Osteoblast (primary cell): ENCODE measurements at places on chromosomes 11 and 22. TPM values are rescaled to one million over a fixed set of nuclear protein-coding genes. Genes with fewer than 3 reads are reported as not detected.

DNA sequence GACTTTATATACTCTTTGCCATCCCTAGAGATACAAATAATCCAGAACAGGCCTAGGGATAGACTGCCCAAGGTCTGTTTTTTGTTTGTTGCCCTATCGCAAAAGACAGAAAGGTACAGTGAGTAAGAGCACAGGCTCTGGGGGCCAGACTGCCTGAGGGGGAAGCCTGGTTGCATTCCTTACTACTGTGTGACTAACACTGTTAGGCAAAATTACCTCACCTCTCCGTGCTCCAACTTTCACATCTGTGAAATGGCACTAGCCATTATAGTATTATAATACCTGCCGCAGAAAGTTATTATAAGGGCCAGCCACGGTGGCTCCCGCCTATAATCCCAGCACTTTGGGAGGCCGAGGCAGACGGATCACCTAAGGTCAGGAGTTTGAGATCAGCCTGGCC is 14.5 kb downstream of the SLC35F2 start:
- no peaks in the 10 kb centered on the region for H3K36me3 ChIP-seq
- H3K4me1 ChIP-seq, result peaks cover 19% of the 10 kb centered on the region
- no peak overlapping the region for H3K27ac ChIP-seq
- H3K27me3 ChIP-seq, result no peaks in the 10 kb centered on the region
- DNase-seq, result no peak

DNA sequence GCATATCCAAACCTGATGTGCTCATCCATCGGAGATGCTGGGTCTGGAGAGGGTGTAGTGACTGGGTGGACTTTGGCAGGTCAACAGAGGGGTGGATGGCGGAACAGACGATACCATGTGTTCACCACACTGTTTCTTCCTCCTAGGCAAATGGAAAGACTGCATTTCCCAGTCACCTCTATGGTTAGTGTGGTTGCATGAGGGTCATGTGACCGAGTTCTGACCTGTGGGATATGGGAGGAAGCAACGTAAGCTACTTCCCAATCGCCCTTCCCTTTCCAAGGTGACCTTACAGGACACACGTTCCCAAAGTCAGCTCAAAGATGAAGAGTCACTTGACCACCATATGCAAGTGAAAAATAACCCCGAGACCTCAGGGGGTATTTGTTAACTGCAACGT is 27.7 kb downstream of the TSPAN32 start:
- no peaks in the 10 kb centered on the region for H3K27me3 ChIP-seq
- H3K4me3 ChIP-seq, result no peak overlapping the region
- no peak for DNase-seq
- H3K36me3 ChIP-seq, result no peaks in the 10 kb centered on the region

DDTL gene
- 1.8 TPM in 2 replicates for total RNA-seq

EXPH5 gene
- total RNA-seq, result under 0.01 and 0.59 TPM in 2 replicates

DNA sequence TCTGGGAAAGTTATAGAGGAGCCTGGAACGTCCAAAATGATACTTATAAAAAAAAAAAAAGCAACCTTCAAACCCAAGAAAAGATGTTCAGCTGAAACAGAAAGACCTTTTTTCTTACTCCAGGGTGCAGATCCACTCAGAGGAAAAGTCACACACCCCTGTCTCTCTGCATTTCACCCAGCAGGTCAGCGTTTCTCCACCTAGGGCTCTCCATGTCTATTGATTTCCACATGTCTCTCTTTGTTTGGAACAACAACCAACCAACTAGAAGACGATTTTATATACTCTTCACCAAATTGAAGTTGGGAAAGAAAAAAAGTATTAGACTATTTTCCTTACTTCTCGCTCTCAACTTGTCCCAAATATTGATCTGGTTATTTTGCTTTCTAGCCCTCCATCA is 42.2 kb upstream of the BLID start:
- no peaks in the 10 kb centered on the region for H3K27me3 ChIP-seq
- no peak for DNase-seq
- peak overlapping the region; percentile 95 for H3K27ac ChIP-seq
- H3K4me3 ChIP-seq, result peak overlapping the region; percentile 72
- peaks cover 67% of the 10 kb centered on the region for H3K36me3 ChIP-seq
- H3K4me1 ChIP-seq, result peaks cover 88% of the 10 kb centered on the region

GLB1L2 gene
- total RNA-seq, result 0.29 and 0.36 TPM in 2 replicates

OR10A4 gene
- total RNA-seq, result not detected in 2 replicates

ALKBH3 gene
- total RNA-seq, result 47.8 and 53.9 TPM in 2 replicates

DNA sequence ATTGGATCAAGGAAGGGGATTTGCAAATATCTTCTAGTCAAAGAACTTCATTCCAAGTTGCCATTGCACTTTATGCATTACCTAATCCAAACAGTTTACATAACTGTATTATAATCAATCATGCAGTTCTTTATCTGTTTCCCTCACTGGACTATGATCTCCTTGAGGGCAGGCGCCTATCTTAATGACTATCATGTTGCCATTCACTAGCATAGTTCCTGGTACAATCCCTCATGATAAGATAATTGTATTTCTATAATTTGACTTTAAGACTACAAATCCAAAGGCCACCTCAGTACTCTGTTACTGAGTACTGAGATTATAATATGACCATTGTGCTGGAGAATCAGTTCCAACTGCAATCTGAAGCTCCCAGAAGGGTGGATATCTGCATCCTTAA is 278.7 kb upstream of the CCDC90B start:
- H3K36me3 ChIP-seq, result no peaks in the 10 kb centered on the region
- H3K27ac ChIP-seq, result no peak overlapping the region
- no peaks in the 10 kb centered on the region for H3K27me3 ChIP-seq
- DNase-seq, result no peak
- H3K4me3 ChIP-seq, result no peak overlapping the region

DNA sequence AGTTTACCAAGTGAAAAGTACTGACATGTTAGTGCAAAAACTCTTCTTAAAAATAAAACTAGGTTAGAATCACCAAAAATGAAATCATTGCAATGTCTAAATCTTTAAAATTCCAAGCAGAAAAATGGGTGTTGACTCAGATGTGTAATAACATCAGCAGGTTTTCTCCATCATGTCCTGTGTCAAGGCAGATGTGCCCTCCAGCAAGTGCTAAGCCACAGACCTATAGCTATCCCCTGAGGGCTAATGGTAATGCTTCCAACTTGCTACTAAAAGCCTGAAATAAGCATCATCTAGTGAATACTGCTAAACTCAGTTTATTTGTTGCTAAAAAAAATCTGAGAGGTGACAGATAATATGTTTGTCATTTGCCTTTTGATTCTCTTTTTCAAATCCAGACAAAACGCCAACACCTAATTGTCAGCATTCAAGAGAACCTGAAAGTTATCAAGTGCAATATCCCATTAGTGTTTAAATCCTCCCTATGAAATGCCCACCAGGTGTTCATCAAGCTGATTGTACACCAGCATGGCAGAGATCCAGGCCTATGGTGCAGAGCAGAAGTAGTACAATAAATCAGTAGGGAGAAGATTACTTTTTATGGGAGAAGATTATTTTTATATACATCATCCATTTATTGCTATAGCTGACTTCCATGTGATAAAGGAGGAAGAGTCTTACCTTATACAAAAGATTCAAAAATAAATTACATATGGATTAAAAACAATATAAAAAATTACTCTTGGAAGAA is 55.1 kb upstream of the SYT9 start:
- H3K36me3 ChIP-seq, result no peaks in the 10 kb centered on the region
- no peak for DNase-seq
- no peaks in the 10 kb centered on the region for H3K4me1 ChIP-seq

DNA sequence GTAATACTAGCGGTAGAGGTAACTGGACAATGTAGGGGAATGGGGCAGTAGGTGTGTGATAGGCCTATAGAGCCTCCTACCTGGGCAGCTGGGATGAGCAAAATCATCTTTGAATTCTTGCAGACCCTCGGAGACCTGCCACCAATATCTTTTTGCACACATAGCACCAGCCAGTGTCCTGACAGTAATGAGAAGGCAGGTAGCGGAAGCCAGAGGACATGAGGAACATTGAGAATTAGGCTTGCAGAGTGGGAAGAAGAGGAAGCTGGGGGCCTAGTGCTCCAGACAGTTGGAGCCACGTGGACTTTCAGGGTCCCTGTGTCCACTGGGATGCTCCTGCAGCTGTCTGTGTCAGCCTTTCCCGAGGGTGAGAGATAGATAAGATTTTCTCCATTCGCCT is 17.2 kb upstream of the SYT13 start:
- H3K4me3 ChIP-seq, result no peak overlapping the region
- H3K27ac ChIP-seq, result no peak overlapping the region

- H3K27me3 ChIP-seq, result peaks cover 44% of the 10 kb centered on the region
- DNase-seq, result no peak
These were observed 4.3 kb downstream of the CADM1 start for GRCh38 chr11:115499891-115500290.

GRCh38 chr11:67544616-67545242 is 21.5 kb upstream of the CABP2 start:
- no peak for DNase-seq
- H3K4me1 ChIP-seq, result no peaks in the 10 kb centered on the region
- H3K4me3 ChIP-seq, result no peak overlapping the region
- H3K27me3 ChIP-seq, result peaks cover 3% of the 10 kb centered on the region
- no peaks in the 10 kb centered on the region for H3K36me3 ChIP-seq

DNA sequence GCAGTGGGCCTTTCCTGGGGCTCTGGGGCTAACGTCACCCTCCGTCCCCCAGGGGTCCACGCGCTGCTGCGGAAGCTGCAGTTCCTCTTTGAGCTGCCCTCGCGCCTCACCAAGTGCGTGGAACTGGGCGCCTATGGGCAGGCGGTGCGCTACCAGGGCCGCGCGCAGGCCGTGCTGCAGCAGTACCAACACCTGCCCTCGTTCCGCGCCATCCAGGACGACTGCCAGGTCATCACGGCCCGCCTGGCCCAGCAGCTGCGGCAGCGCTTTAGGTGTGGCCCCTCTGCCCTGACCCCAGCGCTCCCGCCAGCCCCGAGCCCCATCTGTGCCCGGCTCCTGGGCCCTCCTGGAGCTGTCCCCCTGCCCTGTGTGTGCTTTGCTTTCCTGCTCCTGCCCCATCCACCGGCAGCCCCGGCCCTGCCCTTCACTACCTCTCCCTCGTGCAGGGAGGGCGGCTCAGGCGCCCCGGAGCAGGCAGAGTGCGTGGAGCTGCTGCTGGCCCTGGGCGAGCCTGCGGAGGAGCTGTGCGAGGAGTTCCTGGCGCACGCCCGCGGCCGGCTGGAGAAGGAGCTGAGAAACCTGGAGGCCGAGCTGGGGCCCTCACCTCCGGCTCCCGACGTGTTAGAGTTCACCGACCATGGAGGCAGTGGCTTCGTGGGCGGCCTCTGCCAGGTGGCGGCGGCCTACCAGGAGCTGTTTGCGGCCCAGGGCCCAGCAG is 3.8 kb upstream of the TM7SF2 start:
- no peak overlapping the region for H3K27ac ChIP-seq
- H3K36me3 ChIP-seq, result peaks cover 3% of the 10 kb centered on the region
- H3K4me1 ChIP-seq, result peaks cover 10% of the 10 kb centered on the region
- no peak for DNase-seq

DNA sequence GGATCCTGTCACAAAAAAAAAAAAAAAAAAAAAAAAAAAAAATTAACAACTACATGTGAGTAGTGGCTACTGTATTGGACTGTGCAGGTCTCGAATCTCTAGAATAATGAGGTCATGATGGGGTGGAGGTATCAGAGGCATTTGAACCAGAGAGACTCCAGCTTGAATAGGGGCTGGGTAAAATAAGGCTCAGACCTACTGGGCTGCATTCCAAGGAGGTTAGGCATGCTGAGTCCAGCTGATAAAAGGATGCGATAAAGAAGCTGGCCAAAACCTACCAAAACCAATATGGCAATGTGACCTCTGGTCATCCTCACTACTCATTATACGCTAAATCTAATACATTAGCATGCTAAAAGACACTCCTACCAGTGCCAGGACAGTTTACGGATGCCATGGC is 5.9 kb upstream of the PACSIN3 start:
- DNase-seq, result no peak
- H3K4me1 ChIP-seq, result peaks cover 19% of the 10 kb centered on the region
- H3K27ac ChIP-seq, result no peak overlapping the region

DNA sequence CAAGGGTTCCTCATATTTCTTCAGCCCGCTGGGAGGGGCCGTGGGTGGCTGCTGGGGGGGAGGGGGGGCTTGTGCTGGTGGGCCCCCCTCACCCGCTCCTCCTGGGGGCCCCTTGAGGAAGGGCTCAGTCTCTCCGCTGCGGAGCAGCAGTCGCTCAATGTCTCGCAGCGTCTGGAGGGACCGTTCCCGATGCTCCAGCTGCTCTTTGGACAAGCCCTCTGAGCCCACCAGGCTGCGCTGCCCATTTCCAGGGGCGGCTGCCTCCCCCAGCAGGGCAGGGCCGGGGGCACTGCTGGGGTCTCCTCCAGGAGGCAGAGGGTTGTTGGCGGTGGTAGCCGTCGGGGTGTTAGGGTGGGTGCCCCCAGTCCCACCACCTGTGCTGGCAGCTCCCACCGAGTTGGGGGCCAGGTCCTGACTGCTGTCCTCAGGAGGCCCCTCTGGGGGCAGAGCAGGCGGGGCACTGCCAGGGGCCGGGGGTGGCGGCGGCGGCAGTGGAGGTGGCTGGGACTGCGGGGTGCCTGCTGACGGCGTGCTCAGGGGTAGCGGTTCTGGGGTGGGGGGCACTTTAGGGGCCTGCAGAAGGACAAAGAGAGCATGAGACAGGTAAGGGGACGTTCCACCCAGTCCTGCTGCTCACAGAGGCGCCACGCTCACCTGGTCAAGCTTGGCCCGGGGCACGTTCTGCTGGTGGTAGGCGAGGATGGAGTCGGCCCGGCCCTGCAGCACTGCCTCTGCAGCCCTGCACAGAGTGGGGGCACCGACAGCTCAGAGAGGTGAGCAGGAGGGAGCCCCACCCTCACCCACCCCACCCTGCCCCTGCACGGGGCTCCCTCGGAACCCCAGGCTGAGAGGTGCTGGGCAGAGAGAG is 18.9 kb downstream of the CXCR5 start:
- no peaks in the 10 kb centered on the region for H3K27me3 ChIP-seq
- no peak overlapping the region for H3K4me3 ChIP-seq
- H3K27ac ChIP-seq, result no peak overlapping the region
- peak; percentile 68 for DNase-seq
- no peaks in the 10 kb centered on the region for H3K4me1 ChIP-seq

TSGA10IP gene
- total RNA-seq, result not detected in 2 replicates

DNA sequence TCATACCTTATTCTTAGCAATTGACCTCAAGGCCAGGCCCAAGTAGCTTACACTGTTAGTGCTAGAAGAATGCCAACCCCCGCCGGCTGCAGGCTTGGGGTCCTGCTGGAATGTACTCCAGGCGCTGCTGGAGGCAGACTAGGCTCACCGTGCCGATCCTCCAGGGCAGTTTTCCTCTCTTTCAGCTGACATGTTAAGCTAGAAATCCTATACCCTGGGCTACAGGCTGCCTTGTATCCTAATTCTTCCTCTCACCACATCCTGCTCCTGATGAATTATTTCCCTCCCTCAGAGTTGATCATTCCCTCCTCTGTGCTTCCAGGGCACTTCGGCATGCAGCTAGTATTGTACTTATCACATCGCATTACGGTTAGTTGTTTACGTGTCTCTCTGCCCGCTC is 3.4 kb downstream of the SPTBN2 start:
- peaks cover 56% of the 10 kb centered on the region for H3K27me3 ChIP-seq
- H3K4me3 ChIP-seq, result no peak overlapping the region
- no peak for DNase-seq
- no peaks in the 10 kb centered on the region for H3K36me3 ChIP-seq

KCNJ11 gene
- under 0.01 TPM in 1 of 2 replicates, not detected in the other for total RNA-seq

GRCh38 chr22:40033586-40034380 is 39.0 kb downstream of the FAM83F start:
- peaks cover 5% of the 10 kb centered on the region for H3K4me1 ChIP-seq
- H3K27ac ChIP-seq, result no peak overlapping the region
- no peaks in the 10 kb centered on the region for H3K36me3 ChIP-seq
- H3K27me3 ChIP-seq, result peaks cover 19% of the 10 kb centered on the region
- no peak overlapping the region for H3K4me3 ChIP-seq
- no peak for DNase-seq

GRCh38 chr11:97118614-97119200 is 728.9 kb downstream of the JRKL start:
- H3K4me3 ChIP-seq, result no peak overlapping the region
- no peaks in the 10 kb centered on the region for H3K4me1 ChIP-seq
- no peaks in the 10 kb centered on the region for H3K27me3 ChIP-seq
- no peaks in the 10 kb centered on the region for H3K36me3 ChIP-seq
- DNase-seq, result no peak
